Activated naive CD4-positive, alpha-beta T cell treated with anti-CD3 and anti-CD28 coated beads for 36 hours (primary cell): ENCODE measurements at places on chromosomes 11 and 22.

DNA sequence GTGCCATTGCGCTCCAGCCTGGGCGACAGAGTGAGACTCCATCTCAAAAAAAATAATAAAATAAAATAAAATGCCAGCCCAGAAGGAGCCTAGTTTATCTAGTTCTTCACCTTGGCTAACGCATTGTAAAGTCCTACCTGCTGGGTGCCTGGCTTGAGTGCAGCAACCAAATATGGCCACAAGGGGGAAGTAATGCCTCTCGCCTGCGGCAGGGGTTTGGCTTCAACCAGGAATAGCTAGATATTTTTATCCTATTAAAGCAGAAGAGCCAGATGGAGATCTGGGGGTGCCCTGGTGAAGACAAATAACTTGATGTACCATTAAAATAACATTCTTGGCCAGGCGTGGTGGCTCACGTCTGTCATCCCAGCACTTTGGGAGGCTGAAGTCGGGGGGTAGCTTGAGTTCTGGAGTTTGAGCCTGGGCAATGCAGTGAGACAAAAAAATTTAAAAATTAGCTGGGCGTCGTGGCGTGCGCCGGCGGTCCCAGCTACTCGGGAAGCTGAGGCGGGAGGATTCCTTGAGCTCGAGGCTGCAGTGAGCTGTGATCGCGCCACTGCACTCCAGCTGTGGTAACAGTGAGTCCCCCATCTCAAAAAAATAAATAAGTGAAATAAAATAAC, 20.6 kb upstream of the PLEKHB1 start:
- DNase-seq: peak; percentile 82

DNA sequence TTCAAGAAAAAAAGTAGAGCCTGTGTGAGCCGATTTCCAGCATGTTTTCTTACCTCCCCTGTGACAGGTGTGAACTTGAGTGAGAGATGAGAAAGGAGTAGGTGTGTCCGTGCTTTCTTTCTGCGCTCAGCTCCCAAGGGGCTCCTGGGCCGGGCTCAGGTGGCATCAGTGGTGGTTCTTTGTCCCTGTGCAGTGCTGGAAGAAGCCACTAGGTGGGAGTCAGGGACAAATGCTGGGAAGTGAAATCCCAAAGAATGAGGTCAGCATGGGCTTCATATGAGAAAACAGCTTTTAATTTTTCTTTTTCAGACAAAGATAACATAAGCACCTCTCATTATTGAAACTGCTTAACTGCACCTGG, 57.8 kb downstream of the PPFIBP2 start:
- peak; percentile 62 for DNase-seq

DNA sequence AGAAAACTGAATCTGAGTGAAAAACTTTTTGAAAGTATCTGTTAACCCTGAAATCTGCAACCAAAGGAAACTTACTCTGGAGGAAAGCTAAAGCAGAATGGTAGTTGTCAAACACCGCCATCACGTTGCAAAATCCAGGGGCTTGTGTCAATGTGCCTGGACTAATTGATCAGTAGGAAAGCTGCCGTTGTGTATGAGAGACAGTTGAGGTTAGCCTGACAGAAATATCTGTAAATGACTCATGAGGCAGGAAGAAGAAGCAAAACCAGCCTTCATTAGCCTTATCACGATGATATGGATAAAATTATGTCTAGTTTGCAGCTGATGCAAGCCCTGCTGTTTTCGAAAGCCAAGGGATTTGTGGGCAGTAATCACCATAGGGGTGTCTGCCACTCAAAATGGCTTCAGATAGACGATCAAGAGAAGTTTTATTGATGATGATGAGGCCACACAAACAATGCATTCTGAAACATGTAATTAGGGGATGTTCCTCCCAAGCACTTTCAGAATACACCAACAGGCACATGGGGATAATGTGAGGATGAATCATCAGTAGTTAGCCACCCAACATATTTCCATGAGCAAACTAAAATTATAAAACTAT, 8.9 kb downstream of the SCGB1A1 start:
- peak; percentile 28 for DNase-seq

GRCh38 chr11:87634331-87634730, 540.9 kb downstream of the RAB38 start:
- no peak for DNase-seq

DNA sequence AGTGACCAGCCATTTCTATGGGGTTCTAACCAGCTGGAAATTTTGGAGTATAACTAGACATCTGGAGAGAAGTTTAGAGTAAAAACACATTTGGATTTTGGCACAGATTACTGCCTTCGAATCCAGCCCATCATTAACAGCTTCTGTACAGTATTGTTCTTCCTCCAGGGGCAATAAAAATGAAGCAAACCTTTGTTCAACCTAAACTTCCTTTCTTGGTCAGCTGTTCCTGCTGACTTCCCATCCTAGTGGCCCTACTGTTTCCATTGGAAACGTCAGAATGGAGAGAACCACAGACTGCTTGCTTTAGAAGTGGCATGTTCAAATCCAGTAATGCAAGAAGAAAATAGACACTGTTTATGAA, 203.7 kb upstream of the MTMR2 start:
- DNase-seq: no peak

- DNase-seq: no peak
Measured at GRCh38 chr11:19853016-19853415, 140.4 kb downstream of the NAV2 start.

- no peak for DNase-seq
Measured at GRCh38 chr11:93540896-93541553, 2.2 kb downstream of the SMCO4 start.

DNA sequence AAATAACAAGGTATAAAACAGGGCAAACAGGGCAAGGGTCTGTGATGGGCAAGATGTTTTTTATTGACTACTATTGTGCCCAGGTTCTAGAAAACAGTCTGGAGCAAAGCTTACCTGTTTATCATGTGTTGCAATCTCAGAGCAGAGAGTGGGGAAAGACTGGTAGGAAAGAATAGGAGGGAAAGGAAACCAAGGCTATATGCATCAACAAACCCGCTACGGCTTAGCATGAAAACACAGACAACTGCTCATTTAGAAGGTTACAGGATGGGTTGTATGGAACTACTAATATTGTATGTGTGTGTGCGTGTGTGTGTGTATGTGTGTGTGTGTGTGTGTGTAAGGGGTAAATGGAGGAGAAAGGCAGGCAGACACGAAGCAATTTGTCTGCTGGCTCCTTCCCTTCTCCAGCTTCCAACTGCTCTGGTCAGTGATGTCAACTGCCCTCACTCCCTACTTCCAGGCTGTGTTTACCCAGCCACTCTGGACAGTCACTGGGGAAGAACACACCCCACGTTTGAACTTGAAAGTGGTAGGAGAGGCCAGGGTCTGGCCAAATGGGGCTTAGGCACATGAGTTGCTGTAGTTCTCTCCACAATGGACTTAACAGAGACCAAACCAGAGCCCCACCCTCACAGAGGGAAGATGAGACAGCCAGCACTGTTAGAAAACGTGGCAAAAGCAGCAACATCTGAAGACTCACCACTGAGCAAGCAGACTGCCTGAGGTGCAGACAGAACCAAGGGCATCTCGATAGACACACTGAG, 47.0 kb downstream of the GAB2 start:
- no peak for DNase-seq

GRCh38 chr11:24295360-24295759, 201.5 kb upstream of the LUZP2 start:
- DNase-seq: no peak

DNA sequence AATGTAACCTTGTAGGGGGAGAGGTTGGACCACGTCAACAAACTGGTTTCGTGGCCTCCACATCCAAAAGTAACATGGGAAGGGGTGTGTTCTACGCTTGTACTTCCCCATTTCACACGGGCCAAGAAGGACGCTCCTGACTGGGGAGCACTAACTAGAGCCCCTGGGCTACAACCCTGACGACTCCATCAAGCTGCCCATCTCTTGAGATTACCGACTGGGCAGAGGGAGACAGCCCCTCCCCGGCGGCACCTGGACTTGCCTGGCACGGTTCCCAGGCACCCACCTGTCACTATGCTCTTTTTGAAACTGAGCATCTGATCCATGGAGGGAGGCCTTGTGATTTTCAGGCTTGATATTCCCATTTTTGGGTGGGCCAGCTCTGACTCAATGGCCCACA, 68.5 kb downstream of the SHANK2 start:
- no peak for DNase-seq

DNA sequence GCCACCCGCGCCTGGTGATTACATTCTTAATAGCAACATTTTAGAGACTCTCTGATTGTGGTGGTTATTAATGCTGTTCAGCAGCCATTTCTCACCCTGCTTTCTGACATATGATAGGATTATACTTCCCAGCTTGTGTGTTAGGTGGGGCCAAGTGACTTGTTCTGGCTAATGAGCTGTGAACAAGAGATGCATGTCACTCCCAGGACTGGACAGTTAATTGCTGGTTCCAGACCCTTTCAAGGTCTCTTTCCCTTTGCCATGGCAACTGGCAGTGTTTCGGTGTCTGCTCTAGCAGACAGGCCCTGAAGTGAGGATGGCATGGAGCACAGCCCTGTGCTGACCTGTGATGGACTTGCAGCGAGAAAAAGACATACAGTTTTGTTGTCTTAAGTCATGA, 8.9 kb upstream of the PTPRJ start:
- DNase-seq: no peak

DNA sequence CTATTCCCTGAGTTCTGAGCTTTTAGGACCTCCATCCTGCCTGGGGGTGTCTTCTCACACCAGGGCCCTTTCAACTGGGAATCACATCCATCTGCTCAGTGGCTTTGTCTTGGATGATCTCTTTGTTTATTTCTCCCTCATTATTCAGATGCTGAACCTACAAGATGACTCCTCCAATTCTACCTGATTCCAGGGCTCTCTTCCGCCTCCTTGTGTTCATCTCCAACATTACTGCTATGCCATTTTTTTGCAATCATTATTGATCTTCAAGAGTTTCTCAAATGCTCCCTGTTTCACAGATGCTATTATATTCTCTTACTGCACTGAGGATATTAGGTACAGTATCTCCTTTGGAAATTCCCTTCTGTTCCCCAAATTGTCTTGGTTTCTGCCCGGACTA, 307.7 kb downstream of the SHANK2 start:
- DNase-seq: no peak

GRCh38 chr11:47524291-47524874, 28.5 kb downstream of the CELF1 start:
- DNase-seq: peak; percentile 27
